KBM-7 (cell line): ENCODE measurements at places on chromosomes 4 and X.

GRCh38 chr4:83618431-83618830 is 82.5 kb downstream of the GPAT3 start:
- no peak for DNase-seq

DNA sequence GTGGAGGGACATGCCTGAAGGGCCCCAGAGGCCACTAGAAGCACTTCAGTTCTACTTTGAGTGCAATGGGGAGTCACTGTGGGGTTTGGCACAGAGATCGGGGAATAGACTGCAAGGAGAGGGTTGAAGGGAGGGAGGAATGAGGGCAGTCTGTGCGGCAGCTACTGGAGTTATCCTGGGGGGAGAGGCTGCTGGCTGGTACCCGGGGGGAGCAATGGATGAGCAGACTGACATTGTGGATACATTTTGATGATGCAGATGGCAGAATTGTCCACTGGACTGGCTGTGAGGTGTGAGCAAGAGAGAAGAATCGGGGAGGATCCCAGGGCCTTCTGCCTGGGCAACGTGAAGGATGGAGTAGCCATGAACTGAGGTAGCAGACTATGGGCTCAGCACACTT is 2.8 kb upstream of the MAMLD1 start:
- DNase-seq: no peak

- peak; percentile 38 for DNase-seq
Measured at GRCh38 chr4:92305148-92305877, 1.5 kb downstream of the GRID2 start.

DNA sequence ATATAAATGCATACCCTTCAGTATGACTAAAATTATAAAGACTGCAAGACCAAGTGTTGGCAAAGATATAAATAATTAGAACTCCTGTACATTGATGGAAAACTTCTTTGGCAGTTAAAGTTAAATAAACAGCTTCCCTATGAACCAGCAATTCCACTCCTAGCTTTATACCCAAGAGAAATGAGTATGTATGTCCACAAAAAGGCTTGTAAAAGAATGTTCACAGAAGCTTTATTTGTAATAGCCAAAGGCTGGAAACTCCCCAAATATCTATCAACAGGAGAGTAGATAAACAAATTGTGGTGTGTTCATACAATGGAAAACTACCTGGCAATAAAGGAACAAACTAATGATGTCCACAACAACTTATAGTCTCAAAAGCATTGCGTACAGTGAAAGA is 184.8 kb downstream of the AMELX start:
- DNase-seq: no peak

GRCh38 chr4:39970671-39971640 is 6.8 kb downstream of the PDS5A start:
- DNase-seq: peak; percentile 82

DNA sequence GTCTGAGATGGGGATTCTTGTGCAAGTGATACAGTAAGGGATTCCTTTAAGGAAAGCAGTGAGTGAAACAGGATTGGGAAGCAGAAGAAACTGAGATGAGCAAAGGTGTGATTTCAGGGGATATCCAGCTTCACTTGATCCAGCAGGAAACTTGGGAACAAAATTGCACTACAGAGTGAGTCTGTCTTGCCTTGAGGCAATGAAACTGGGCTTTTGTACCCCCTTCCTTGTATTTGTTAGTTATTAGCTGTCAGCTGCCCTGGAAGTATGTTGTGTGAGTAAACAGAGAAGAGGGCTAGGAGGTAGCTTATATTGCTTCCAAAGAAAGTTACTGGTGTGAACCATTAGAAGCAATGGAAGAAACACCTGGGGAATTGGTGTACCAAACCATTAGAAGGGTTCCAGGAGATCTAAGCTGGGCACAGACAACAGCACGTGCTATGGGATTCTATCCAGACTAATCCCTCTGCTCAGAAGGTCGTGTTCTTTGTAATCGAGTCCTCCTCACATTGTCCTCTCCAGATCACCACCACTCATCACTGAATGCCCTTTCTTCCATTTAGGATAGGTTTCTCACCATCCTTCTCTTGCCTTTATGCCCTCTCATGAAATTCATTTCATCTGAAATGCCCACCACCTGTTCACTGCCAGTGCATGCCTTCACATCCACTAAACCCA is 76.0 kb downstream of the PDLIM5 start:
- DNase-seq: no peak

DNA sequence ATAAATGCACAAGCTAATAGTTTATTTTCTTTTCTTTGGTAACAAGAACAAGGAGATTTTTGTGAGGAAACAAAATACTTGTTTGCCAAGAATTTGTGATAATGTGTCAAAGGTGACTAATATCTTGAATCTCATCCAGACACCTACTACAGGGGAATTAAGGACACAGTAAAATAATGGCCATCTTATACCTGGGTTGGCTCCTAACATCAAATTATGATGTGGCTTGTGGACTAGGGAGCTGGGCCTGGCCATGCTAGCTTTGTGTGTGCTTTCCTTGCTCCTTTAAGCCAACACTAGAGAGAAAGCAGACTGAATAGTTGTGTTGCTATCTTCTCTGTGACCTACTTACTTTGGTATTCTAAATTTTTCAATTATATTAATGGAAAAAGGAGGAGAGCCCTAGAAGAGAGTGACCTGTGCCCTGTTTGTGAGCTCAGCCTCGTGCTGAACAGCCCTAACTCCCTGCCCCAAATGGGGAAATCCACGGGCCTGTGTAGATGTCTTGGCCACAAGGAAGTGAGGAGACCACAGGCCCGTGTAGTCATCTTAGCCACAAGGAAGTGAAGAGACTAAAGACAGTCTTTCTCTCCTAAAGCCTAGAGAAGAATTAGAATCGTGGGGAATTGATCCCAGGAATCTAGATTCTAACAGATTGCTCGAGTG is 23.3 kb downstream of the ARHGAP24 start:
- peak; percentile 43 for DNase-seq

- DNase-seq: no peak
Measured at GRCh38 chrX:19370061-19370460, 26.3 kb downstream of the PDHA1 start.

DNA sequence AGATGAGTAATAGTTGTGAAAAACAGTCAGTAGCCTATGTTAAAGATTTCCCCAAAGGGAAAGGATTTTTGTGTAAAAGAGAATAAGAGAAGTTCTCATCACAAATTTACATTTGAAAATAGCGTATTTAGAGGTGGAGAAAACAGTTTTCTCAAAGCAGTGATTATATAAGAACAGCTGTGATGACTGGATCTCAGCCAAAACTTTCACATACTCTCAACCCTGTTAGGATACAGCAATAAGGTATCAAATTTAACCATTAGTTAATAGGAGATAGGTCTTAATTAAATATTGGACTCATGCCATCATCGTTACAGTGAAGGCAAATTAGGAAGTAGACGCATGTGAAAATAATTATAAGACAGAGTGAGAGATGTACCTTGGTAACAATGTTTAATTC is 622.7 kb downstream of the PCDH18 start:
- no peak for DNase-seq

DNA sequence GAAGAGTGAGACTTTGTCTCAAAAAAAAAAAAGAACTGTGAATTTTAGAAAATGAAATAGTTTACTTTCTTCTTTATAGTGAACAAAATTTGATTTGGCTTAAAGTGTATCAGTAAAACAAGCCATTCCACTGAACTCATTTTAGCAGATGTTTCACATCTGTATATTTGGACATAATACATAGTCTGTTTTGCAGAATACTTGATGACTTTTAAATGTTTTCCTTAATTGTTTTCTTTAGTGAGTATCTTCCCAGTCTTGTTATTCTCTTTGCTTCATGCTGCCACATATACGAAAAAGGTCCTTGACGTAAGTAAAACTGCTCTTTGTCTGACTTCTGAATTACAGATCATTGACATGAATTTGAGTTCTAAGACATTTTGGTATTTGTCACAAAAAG is 8.3 kb downstream of the TMEM33 start:
- DNase-seq: no peak

- DNase-seq: no peak
Measured at GRCh38 chr4:1550122-1551070, 133.7 kb downstream of the FAM53A start.

- no peak for DNase-seq
Measured at GRCh38 chr4:1044469-1045192, 33.2 kb downstream of the FGFRL1 start.

DNA sequence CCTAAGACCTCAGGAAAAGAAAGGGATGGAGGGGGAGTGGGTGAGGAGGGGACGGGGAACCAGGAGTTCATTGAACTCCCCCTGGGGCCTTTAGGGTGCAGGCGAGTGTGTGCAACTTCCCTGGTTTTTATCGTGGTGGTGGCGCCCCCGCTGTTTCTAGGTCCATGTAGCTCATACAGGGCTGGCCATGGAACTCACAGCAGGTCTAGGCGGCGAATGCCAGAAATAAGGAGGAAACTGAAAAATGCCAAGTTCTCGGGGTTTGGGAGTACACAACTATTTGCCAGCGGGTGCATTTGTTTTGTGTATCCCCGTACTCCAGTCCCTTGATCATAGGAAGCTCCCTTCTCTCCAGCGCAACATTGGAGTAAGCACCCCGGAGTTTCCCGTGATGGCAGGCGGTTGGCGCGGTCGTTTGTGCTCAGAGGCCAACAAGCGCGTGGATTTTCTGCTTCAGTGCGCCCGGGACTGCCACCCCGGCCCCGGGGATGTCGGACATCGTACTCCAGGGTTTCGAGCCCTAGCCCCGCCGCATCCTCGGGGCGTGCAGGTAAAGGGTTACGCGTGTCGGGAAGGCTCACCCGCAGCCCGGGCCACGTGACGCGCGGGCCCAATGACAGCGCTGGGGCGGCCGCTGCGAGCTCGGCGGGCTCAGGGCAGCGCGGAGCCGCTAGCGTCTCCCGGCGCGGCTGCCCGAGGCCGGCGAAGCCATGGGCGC is 208.9 kb downstream of the NWD2 start:
- DNase-seq: peak; percentile 32

GRCh38 chr4:183468210-183469095 is 24.0 kb downstream of the CDKN2AIP start:
- DNase-seq: no peak

DNA sequence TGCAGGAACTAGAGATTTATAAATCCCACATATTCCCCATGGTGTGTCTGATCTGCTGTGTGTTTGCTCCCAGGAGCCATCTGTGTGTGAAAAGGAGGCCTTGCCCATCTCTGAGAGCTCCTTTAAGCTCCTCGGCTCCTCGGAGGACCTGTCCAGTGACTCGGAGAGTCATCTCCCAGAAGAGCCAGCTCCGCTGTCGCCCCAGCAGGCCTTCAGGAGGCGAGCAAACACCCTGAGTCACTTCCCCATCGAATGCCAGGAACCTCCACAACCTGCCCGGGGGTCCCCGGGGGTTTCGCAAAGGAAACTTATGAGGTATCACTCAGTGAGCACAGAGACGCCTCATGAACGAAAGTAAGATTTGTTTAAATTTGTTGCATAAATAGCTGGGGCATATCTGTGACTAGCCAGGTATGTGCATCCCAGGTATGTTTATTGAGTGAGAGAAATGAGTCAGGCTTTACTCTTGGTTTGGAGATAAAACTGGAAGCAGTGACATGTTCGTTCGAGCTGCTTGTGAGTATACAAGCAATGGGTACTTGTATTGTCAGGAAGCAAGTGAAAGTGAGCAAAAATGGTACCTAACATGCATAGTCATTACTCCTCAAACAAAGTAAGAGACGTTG is 89.5 kb downstream of the PTTG2 start:
- DNase-seq: no peak

- no peak for DNase-seq
Measured at GRCh38 chr4:145888393-145888792, 50.2 kb downstream of the ZNF827 start.

DNA sequence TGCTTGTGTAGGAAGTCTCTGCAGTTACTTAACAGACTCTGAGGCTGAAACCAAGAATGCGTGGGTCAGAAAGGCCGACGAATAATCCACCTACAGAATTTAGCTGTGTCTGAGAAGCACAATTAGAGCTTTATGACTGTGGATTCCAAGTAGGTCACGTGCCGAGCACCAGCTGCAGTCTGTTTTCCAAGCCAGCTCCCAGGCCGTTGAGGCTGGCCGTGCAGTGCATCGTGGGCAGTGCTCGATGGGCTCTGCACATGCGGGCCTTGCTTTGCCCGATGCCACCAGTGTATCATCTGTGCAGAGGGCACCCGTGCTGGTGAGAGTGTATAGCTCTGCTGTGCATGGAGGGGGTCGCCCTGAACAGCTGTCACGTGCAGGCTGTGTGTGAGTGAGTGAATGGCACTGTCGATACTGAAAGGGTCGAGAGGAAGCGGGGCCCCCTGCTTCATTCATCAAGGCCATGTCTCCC is 67.5 kb upstream of the CLDN34 start:
- no peak for DNase-seq

- no peak for DNase-seq
Measured at GRCh38 chrX:13652287-13652793, 601 bp upstream of the TCEANC start.

- DNase-seq: no peak
Measured at GRCh38 chr4:52107336-52107735, 56.2 kb downstream of the SPATA18 start.

DNA sequence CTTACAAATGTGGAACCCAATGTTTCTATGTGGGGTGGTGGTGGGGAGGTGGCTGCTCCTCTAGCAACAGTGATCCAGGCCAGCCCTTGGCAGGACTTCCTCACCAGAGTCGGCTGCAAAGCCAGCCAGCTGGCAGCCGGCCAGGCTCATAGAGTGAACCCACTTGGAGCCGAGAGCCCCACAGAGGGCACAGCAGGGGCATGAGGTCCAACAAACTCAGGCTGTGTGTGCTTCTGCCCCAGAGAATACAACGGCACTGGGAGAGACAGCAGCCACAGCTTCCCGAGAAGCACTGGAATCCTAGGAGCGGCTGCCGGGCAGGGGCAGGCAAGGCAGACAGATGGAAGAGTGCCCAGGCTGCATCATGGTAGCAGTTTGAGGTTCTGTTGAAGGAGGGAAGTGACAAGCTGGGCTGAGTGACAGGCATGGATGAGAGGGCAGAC is 23.5 kb upstream of the SOWAHD start:
- DNase-seq: peak; percentile 54

- DNase-seq: peak; percentile 39
Measured at GRCh38 chrX:24498181-24498580, 33.1 kb downstream of the PDK3 start.

DNA sequence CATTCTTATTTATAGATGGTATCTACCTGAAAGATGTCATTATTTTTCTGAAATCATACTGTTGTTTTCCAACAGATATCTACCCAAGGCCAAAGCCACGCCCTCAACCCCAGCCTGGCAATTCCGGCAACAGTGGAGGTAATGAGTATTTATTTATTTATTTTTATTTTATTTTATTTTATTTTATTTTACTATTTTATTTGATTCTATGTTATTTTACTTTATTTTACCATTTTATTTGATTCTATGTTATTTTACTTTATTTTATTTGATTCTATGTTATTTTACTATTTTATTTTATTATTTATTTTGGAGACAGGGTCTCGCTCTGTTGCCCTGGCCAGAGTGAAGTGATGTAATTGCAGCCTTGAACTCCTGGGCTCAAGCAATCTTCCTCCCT is 37.7 kb downstream of the XG start:
- DNase-seq: no peak
